NCI-H774 (cell line): ENCODE measurements at places on chromosomes 1 and 21.

DNA sequence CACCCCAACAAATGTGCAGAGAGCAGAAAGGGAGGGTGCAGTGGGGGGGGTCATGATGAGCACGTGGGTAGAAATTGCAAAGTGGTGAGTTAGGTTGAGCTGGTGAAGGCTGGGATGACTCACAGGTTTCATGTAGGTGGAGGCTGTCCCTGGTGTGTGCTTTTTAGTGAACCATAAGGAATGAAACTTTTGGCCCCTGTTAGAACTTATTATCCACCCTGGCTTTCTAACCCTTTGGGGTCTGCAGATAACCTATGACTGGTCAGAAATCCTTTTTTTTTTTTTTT lies 46.9 kb downstream of the DOP1B start:
- no peak for DNase-seq

GRCh38 chr1:16230744-16231143 lies 6.2 kb downstream of the CPLANE2 start:
- no peak for DNase-seq

DNA sequence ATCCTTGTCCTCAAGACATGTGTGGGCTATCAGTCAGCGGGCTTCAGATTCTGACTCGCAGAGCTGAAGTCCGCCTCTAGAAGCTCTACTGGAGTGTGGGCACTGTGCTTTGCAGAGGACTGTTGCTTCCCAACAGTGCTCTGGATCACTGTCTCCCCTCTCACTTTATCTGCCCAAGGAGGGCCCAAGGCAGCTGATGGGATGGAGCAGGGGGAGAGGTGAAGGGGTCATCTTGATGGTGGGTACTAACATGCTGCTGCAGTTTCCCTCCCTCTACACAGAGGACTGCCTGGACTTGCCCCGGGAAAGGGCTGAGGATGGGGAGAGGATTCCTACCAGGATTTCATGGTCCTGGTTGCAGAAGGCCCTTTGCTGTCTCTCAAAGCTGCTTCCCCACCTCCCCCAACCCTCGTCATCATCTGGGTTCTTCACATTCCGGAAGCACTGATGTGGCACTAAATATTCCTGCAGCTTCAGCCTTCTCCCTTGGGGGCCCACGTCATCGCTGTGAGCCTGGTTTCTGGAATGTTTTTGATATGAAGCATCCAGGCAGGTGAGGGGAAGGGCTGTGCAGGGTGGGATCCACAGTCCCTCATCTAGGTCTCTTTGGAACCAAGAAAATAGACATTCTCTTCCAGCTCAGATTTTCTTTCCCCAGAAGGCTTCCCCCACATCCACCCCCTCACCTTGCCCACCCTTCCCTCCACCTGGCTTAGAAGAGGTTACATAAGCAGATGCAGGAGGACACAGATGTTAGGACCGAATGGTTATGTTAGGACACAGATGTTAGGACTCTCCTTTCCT lies 23.2 kb downstream of the NUAK2 start:
- DNase-seq, result no peak

DNA sequence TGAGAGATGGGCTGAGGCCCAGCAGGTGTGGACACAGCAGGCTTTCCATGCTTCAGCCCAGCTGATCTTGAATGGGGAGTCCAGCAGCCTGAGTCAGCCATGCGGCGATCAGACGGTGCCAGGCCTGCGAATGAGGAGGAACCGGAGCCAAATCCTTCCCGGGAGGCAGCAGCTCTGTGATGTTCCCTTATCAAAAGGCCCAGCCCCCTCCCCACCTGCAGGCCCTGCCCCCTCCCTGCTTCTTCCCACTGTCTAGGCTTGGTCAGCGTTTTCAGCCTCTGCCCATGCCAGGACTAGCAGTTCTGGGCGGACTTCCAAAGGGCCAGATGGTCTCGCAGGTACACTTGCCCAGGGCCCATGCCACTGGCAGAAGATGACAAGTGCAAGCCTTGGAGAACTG lies 253.8 kb downstream of the KAZN start:
- no peak for DNase-seq

DNA sequence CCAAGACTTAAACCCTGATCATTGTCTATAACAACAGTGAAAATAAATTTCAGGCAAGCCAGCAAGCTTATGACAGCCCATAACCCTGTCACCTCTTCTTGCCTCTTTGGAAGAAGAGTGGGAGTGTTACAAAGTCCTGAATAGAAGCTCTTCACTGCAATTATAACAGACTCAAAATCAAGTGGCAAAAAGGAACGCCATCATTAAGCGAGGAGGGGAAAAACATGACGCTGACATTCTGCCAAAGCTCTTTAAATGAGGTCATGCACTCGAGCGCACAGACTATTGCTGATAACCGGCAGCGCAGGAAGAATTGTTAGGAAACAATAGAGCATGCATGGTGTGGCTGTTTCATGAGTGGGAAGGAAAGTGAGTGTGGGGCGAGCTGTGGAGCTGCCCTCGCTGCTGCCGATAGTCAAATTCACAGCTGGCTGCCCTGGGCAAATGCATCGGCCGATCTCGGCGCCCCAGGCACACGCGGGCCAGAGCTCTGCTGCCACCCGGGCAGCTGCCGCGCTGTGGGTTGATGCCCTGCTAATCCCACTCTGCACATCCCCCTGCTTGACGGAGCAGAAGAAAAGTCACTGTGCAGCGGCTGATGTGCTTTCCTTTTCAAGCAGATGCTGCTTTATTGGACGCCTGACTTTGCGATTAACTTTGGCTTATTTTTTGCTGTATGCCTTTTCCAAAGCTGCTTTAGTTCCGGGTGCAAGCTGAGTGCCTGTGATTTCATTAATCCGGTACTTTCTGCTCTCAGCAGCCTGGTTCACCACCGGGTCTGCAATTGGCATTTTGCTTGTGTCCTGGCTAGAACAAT lies 102.4 kb upstream of the ST6GALNAC5 start:
- peak; percentile 57 for DNase-seq

GRCh38 chr1:212203630-212204029 lies 81.6 kb upstream of the PPP2R5A start:
- DNase-seq, result no peak

- no peak for DNase-seq
These were observed 51.1 kb upstream of the TARDBP start for GRCh38 chr1:10961300-10961833.

- no peak for DNase-seq
These were observed 14.5 kb upstream of the CCDC185 start for GRCh38 chr1:223378754-223379153.

DNA sequence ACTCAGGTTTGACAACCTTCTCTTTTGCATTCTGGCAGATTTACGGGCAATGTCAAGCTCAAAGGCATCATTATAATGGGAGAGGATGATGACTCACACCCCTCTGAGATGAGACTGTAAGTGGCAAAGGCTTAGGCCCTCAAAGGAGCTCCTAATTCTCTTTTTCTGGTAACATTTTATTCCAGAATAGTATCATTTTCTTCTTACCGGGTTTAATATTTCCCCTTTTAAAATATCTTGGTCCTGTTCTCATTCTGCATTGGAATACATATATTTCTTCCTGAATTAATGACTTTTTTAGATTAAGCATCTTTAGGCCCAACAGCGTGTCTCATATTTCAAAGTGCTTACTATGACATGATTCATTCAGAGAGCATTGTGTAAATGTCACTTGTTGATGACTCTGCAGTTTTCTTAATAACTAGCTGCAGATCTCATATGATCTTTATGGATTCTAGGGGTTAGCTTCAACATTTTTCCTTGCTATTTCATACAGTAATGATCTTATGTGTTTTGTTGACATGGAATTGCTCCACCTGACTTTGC lies 1.7 kb downstream of the PITHD1 start:
- DNase-seq, result no peak

DNA sequence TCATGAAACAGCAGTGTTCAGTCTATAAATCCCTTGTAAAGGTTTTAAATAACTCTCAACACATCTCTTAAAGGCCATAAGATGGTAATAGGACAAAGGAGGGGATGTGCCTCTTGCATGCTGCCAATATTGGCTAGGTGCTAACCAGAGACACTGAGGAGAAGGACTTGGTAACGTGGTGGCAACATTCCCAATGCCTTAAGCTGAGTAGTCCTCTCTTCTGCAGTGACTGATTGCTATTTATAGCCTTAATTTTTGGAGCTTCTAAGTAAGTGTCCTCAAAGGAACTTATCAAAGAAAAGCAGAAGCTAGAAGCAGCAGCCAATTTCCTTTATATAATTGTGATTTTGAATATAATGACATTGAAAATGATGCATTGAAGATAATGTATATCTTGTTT lies 63.0 kb downstream of the DPT start:
- no peak for DNase-seq

- no peak for DNase-seq
These were observed 20.9 kb downstream of the SLC1A7 start for GRCh38 chr1:53121319-53122172.

- no peak for DNase-seq
These were observed 190.4 kb downstream of the NCAM2 start for GRCh38 chr21:21188513-21189195.

DNA sequence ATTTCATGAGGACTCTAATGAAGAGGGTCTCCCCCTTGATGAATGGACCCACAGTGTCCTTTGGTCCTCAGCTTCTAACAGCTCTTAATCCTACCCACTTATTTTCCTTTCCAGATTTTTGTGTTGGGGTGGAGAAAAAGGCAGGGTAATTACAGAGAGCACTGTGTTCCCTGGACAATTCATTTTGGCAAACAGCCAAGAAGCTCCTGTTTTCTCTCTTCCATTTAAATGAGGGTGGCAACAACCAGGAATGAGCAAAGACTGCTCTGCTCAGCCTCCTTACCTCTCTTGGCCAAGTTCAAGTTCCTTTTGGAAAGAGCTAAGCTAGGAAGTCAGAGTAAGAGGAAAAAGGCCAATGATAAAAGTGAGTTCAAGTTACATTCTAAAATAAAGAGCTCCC lies 11.9 kb downstream of the XKR8 start:
- no peak for DNase-seq

DNA sequence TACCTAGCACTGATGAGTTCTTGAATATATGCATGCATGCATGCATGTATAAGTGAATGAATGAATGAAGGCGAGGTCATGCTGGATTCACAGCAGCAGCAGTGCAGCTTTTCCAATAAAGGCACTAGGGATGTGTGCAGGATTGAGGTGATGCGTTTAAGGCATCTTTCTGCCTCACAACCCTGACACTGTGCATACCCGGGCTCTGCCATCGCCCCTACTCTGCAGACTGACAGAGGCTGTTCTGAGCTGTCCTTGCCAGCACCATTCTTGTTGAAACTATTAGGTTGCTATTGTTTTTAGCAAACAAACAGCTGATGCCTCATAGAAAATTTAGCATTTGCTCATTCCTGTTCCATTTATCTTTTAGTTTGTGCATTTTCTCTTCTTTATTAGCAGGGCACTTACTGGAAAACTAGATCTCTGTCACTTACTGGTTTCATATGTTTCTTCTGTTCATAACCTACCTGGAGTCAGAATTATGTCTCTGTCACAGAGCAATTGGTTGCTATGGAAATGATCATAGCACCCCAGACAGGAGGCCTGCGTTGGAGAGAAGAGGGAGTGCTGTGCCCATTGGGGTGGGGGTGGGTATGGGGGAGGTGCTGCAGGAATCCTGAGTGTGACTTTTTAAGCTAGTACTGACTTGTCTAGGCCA lies 79.0 kb downstream of the CD58 start:
- no peak for DNase-seq

GRCh38 chr1:40876891-40877290 lies 14.7 kb upstream of the CITED4 start:
- no peak for DNase-seq

- no peak for DNase-seq
These were observed 131.7 kb downstream of the HHIPL2 start for GRCh38 chr1:222416001-222416791.

DNA sequence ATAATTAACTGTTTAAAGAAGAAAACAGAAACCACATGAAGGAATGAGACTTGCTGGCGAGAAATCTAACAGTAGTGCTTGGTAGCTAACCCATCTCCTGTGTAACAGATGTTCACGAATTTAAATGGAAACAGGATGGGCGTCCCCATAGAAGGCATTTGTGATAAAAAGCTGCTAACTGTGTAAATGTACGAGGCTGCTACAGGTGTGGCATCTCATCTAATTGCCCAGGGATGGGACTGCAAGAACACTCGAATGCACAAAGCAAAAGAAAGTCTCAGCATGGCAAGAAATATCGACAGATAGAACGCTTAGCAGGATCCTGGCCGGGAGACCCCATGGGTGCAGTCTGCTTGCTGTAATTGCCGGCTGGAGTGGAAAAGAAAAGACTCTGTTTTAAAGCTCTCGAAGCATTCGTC lies 112.7 kb downstream of the RUNX1 start:
- DNase-seq, result no peak
